ENCODE measurements at places on chromosomes 7 and 10. TPM values are rescaled to one million over a fixed set of nuclear protein-coding genes. Genes with fewer than 3 reads are reported as not detected.
A peak's percentile ranks its signal among the peaks of the same experiment; 100 is the strongest.

GRCh38 chr7:3321206-3321605 is 20.2 kb downstream of the SDK1 start:
- no peak for DNase-seq

- no peak for DNase-seq
Observed at GRCh38 chr10:102629661-102630614, 14.3 kb upstream of the TRIM8 start.

DNA sequence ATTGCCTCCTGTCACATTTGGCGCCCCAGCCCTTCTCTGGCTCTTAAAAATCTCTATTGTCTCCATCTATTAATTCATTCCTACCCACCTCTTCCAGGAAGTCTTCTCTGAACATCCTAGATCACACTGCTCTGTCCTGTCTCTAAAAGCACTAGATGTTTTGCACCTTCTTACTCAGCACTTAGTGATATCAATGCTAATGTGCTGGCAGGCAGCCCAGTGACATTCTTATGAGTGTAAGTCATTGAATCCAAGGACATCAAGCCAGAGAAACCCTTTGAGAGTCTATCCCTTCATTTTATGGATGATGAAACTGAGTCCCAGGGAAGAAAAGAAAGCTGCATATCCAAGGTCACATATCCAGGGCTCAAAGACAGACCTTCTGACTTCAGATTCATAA is 48.3 kb upstream of the PAX2 start:
- DNase-seq: no peak

DNA sequence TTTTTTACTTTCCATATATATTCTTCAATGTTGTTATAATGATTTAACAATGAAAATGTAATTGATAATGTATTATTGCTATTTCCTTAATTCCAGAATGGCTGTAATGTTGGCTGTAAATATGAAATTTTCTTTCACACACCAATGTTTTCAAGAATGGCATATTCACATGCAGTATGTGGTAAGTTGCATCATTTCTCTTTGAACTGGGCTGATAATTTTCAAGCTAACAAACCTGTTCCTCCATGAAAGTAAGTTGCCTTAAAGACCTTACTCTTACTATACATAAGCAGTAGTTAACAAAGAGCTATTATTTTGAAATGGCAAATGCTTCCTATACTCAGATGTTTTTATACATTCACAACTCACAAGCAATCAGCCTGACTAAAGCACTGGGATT is 154.5 kb downstream of the TMEM168 start:
- no peak for DNase-seq

Gene LIPK
- total RNA-seq: not detected

- DNase-seq: no peak
Observed at GRCh38 chr10:5310914-5311313, 53.9 kb upstream of the UCN3 start.

Gene OR13A1
- total RNA-seq: not detected

Gene WIPF3
- total RNA-seq: 0.19 TPM

- DNase-seq: no peak
Observed at GRCh38 chr10:57141708-57142107, 780.6 kb upstream of the ZWINT start.

Gene RGR
- total RNA-seq: 3.3 TPM

- peak; percentile 21 for DNase-seq
Observed at GRCh38 chr7:143393267-143394041, 12.3 kb downstream of the ZYX start.
